Posterior cingulate gyrus (tissue), 11 donors: ENCODE measurements at places on chromosomes 3 and 15.

DNA sequence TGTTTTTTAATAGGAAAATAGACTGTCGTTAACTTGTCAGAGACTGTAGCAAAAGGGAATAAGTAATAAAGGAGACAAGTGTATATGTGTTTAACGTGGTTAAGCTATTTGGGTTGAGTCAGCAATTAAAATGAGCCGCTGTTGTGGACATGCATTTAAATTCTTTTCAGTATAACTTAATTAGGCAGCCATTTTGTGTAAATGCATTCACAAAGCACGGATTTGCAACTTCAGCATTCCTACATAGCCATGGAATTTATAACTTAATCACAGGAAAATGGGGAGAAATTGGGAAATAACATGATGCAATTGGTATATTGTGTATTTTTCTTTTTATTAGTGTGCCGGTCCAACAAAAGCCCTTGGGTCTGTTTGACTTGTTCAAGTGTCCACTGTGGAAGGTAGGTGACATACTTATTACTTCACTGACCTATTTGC, 27.9 kb downstream of the USP3 start:
- DNase-seq, result no peak

- no peak for DNase-seq
These were observed 40.3 kb upstream of the PTPRG start for GRCh38 chr3:61520966-61521628.

DNA sequence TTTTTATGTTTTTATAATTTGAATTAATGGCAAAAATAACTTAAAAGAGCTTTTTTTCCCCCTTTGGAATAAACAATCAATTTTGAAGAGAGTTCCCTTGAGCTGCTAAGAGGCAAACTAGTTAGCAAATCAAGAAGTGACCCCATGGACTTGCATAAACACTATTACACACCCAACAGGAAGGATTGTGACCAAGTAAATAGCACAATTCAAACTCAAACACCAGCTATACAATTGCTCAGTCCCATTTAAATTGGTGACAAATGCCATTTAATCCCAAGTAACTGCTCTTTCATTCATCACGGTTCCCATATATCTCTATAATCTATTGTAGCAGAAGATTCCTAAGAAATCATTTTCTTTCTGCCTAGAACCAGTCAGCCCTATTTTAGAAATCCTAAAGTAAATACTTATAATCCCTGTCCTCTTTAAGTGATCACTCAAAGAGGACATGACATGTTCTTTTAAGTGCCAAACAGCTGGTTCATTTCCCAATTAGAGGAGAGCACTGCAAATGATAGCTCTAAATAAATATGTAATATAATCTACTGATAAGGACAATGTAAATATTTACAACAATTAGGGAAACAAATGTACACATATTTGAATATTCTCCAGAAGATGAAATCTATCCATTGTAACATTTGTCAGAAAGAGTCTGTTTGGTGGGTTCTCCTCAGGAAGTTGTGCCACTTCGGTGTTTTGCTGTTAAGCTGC, 137.8 kb upstream of the ADAMTS9 start:
- no peak for DNase-seq

GRCh38 chr15:70299931-70300869, 202.5 kb upstream of the TLE3 start:
- no peak for DNase-seq

GRCh38 chr3:14340960-14341708, 61.3 kb upstream of the SLC6A6 start:
- no peak for DNase-seq

- DNase-seq, result no peak
These were observed 57.9 kb downstream of the RASGRF1 start for GRCh38 chr15:79032656-79033055.

DNA sequence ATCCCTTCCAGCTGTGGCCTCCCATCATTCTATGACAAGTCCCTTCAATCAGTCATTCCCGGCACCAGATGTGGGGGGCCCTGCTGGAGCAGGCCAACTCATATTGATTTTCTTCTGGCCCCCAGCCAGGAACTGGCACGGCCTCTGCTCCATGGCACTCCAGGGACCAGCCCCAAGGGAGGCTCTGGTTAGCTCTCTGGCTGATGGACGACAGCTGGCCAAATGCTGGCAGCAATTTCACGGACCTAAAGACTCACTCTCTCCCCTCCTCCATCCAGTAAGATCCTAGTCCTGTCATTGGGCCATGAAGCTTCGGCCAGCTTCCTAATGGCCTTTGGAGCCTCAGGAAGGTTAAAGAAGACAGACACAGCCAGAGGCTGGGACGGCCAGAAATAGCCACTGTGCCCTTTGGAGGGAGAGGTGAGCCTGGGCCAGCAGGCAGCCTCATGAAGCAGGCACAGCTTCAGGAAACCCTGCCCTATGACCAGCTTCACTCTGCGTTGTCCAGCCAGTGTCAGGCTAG, 131.0 kb downstream of the MEX3B start:
- DNase-seq, result no peak

DNA sequence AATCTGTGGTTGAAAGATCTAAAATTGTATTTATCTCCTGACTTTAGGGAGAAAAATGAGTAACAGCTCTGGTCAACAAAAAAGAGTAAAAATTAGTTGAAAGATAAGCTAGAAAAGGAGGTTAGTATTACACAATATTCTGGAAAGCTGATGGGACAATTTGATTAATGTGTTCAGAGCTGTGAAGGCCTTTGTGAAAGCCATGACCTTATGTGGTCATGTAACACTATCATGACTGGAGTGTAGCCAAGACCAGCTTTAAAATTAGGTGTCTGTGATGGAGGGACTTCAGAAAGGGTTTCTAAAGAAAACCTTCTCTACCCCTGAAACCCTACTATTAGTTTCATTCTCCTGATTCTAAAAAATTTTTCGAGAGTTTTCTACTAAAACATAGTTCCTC, 127.2 kb downstream of the NFKBIZ start:
- DNase-seq, result no peak

DNA sequence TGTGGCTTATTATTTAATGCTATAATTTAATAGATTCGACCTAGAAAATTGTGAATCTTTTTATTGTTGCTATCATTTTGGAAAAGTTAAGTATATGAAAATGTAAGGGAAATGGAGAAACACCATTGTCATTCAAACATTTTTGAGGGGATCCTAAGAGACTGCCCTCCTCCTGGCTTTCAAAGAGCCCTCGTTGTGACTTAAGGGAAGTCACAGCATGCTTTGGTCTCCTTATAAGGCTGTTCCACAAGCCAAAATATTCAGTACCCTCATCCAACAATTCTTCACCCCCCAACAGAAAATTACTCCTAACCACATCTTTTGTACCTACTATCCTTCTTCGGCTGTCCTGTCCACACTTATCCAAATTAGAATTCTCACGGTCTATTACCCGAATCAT, 140.2 kb downstream of the GBE1 start:
- no peak for DNase-seq

- DNase-seq, result no peak
These were observed 144.0 kb downstream of the CLSTN2 start for GRCh38 chr3:140078940-140079339.

GRCh38 chr3:44962621-44963393, 13.2 kb downstream of the ZDHHC3 start:
- no peak for DNase-seq
